H1 (cell line): ENCODE measurements at places on chromosomes 7 and 10. TPM values are rescaled to one million over a fixed set of nuclear protein-coding genes. Genes with fewer than 3 reads are reported as not detected.

The STK32C gene
- total RNA-seq, result 15.6 and 17.3 TPM in 2 replicates

GRCh38 chr7:149016876-149017275, 11.4 kb downstream of the PDIA4 start:
- no peak for DNase-seq

- DNase-seq, result no peak
These were observed 489.7 kb upstream of the CELF2 start for GRCh38 chr10:10527861-10528562.

The ITPRIP gene
- total RNA-seq, result 16.9 and 17.1 TPM in 2 replicates

- DNase-seq, result no peak
These were observed 149.3 kb upstream of the SHH start for GRCh38 chr7:155961241-155962190.

The GPR141 gene
- total RNA-seq, result 0.25 and 0.45 TPM in 2 replicates
